ENCODE measurements at places on chromosomes 3 and 15.
A peak's percentile ranks its signal among the peaks of the same experiment; 100 is the strongest.

DNA sequence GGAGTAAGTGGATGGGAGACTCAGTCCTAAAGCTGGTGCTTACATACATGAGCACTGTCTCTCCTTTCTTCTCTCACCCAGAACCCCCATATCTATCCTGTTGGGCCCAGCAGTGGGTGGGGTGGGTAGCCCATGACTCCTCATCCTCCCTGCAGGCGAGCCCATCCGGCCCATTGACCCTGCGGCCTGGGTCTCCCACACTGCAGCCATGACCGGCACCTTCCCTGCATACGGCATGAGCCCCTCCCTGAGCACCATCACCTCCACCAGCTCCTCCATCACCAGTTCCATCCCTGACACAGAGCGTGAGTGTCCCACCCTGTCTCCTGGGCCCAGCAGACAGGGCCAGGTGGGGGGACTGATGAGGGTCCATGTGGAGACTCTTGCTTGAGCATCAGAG lies 8.0 kb upstream of the AP2M1 start:
- no peak for DNase-seq

DNA sequence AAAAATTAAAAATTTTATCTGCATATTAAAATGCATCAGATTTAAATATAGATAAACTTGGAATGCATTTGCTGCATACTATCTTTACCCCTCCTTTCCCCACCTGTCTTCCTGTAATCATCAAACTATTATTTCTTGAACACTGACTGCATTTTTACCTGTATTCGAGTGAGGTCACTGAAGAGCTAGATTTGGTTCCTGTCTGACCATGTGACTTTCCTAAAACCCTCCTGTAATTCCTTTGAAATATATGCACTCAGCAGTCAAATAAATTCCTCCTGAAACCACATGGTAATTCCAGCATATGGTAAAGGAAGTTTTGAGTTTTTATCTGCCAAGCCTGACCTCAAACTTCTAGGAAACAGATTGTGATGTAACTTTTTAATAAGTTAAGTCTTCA lies 445.6 kb upstream of the FRG2C start:
- DNase-seq, result no peak

GRCh38 chr15:27323801-27324200 lies 352.8 kb downstream of the GABRG3 start:
- DNase-seq, result no peak

DNA sequence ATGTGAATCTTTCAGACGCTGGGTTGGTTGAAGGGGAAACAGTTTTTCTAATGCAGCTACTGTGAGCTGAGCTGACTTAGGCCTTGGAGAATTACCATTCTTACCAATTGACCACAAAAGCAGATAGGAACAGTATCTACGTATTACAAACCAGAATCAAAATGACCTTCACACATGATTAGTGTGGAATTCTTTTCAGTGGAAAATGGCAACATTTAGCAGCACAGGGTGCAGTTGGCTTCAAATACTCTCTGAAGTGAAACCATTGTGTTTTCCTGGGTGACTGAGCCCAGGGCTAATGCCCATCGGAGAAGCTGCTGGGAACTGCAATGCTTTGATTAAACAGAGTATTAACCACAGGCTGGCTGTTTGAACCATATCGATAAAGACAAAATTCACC lies 40.2 kb upstream of the GOLGA8J start:
- DNase-seq, result no peak

DNA sequence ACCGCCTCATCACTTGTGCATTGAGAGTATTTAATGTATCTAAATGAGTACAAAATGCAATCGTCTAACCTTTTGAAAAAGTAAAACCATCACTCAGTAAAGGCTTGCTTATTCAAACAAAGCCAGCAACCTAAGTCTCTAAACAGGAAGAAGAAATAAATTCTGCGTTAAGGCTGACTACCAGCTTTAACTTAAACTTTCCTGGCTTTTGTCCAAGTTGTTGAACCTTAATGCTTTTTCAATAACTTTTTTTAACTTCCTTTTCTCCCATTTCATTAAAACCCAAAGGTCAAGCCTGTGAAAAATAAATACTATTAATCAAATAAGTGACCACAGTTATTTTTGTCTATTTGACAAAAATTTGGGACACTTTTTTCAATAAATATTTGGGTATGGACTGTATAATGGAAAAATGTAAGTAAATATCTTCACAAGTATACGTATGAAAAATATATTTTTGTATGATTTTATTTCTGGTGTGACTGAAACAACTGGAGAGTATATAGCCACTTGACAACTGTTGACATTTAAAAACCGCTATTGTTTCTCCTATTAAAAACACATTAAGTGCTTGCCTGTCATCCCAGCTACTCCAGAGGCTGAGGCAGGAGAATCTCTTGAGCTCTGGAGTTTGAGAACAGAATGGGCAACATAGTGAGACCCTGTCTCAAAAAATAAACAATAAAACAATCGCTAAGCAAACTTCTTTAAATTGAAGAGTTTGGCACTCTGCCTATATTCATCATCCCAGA lies 2.9 kb downstream of the KLHL24 start:
- no peak for DNase-seq

- DNase-seq, result no peak
Observed at GRCh38 chr15:27744641-27745040, 354.5 kb downstream of the OCA2 start.

GRCh38 chr3:152048831-152049230 lies 175.4 kb downstream of the SUCNR1 start:
- DNase-seq, result no peak

DNA sequence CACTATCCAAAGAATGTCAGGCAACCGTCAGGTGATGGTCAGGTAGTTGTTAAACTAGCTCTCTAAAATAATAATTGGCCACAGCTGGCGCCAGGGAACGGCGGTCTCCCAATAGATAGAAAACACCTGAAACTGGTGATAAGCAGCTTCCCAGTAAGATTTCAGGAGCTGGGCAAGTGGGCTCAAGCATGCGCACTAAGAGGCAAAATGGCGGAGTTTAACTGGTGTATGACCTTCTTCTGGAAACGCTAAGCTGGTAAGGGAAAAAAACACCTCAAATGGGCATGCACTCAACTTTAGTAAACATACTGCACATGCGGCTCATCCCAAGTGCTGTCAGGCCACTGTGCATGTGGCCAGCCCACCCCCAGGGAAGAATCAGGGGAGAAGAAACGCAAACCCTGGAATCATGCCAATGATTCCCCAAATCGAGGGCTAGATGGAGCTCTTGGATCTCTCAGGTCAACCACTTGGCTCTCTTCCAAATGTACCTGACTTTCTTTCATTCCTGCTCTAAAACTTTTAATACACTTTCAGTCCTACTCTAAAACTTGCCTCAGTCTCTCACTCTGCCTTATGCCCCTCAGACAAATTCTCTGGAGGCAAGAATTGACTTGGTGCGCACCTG lies 195.0 kb downstream of the ZNF621 start:
- DNase-seq, result no peak

DNA sequence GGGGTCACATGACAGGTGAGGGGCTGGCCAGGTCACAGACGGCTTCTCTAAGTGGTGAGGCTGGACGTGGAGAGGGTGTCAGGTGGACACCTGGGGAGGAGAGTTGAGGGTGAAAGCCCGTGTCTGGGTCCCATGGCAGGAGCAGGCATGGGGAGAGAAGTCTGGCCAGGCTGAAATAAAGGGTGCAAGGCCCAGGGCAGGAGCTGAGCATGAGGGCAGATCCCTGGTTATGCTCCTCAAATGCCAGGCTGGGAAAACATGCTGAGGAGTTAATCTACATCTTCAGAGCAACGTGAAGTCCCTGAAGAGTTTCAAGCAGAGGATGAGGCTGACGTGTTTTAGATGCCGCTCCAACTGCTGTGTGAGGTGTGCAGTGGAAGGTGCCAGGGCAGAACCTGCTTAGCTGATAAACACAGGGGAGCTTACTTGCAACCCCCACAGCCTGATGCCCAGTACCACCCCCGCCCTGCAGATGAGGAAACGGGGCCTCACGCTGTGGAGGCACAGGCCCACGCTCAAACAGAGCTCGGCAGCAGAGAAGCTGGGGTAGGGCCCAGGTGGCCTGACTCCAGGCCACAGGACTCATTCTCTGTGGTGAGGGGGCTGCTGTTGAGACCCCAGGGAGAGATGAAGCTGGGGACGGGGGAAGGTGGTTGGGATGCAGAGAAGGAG lies 40.5 kb downstream of the HCN4 start:
- DNase-seq, result no peak

DNA sequence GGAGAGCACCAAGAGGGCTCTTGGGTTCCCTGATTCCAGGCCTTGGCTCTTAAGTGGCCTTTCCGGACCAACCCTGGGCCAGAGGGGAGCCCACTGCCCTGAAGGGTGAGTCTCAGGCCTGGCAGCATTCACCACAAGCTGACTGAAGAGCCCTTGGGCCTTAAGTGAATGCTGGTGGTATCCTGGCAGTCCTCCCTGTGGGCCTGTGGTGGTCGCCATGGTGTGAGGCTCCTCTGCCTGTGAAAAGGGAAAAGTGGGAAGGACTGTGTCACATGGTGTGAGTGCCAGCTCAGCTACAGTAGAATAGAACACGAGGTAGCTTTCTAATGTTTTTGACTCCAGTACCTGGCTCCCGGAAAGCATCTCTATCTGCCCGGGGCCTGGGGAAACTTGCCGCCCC lies 15.3 kb downstream of the CHDH start:
- DNase-seq, result no peak

GRCh38 chr15:69552057-69552815 lies 99.6 kb downstream of the RPLP1 start:
- no peak for DNase-seq

DNA sequence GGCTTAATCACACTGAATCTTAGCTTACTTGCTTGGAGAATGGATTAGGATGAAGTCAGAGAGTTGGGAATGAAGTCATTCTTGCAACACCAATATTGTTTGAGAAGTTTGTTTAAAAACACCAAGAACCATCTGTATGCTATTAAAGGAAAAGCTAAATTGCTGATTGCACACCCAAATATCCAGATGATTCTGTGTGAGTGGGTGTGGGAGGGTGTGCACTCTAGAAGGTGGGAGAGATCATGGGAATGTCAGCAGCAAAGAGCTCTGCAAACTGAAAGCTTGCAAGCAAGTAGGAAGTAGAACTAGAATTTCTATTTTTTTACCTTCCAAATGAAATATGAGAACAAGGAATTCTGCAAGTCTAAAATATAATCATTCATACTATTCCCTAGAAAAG lies 364.9 kb downstream of the NR2F2 start:
- DNase-seq, result no peak

GRCh38 chr3:54536450-54536849 lies 391.4 kb downstream of the LRTM1 start:
- no peak for DNase-seq

DNA sequence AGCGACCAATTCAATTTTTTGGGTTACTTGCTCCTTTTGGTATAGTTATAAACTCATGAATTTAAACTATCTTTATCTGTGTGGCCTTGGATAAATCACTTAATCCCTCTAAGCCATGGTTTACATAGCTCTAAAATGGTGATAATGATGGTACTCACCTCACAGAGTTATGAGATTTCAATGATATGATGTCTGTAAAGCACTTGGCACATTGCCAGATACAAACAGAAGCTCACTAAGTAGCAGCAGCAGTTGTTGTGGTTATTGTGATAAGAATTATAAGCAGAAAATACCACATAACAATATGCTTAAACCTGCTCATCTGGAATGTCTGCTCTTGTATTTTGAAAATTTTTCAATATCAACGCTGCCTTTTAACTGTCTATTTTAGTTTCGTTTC lies 185.1 kb upstream of the SNTN start:
- no peak for DNase-seq

DNA sequence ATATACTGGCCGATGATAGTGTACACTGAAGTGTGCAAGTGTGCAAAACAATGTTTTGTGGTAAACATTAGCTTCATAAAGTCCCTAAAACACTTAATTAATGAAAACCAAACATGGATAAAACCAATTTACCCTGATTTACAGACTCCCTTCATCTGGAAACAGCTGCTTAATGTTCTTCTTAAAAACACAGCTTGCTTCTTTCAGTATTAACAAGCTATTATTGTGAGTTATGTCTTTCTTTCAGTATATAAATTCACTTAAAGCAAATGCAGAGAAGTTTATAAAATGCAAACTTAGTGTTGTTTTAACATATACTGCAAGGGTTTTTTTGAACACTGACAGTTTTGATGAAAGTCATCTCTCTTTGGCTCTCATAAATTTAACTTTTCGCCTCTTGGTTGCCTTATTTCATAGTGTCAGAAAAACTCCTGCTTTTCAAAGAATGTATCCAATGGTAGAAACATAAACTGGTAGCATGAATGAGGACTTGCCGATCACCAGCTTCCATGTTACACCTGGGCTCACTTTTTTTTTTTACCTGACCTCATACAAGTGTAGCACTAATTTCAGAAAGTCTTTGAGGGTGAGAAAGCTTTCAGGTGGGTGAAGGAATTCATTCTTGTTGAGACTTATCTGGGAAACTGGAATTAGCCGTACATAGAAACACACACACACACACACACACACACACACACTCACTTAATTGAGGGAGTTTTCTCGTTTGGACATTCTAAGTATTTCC lies 532.2 kb downstream of the ROBO2 start:
- no peak for DNase-seq

GRCh38 chr15:84595660-84596059 lies 5.1 kb upstream of the ZSCAN2 start:
- no peak for DNase-seq

DNA sequence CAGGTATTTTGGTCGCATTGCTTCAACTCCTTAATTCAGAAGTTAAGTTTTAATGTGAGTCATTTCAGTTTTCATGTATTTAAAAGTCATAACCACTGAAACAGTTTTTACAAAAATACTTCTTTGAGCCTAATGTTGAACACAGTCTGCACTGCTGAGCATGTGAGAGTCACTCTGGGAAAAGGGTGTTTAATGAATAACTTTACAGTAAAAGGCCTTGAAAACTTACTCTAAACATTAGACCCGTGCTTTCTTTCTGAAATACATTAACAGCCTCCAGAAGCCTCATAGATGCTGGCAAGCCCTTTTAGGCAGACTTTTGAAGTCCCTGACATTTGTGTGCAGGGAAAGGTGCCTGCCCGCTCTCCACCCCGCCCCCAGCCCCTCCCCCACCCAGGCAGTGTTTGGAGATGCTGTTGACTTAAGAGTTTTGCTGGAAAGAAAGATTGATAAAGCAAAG lies 68.9 kb upstream of the NR2F2 start:
- no peak for DNase-seq

- DNase-seq, result no peak
Observed at GRCh38 chr3:194517333-194517732, 30.5 kb upstream of the ATP13A3 start.

- DNase-seq, result no peak
Observed at GRCh38 chr15:68224546-68225250, 4.8 kb downstream of the CLN6 start.

GRCh38 chr15:58582160-58582559 lies 150.4 kb downstream of the LIPC start:
- no peak for DNase-seq

GRCh38 chr3:61563313-61564271 lies 2.2 kb downstream of the PTPRG start:
- peak; percentile 31 for DNase-seq

Data from AG08396 (cell line).